ENCODE measurements at places on chromosomes 7 and 10.
A peak's percentile ranks its signal among the peaks of the same experiment; 100 is the strongest.

GRCh38 chr7:101410743-101411507 is 48.2 kb downstream of the COL26A1 start:
- H3K27me3 ChIP-seq = no peaks in the 10 kb centered on the region
- peaks cover 25% of the 10 kb centered on the region for H3K4me1 ChIP-seq
- peak; percentile 91 for DNase-seq
- H3K4me3 ChIP-seq = no peak overlapping the region
- peak overlapping the region; percentile 94 for H3K27ac ChIP-seq

GRCh38 chr7:1604383-1604782 is 34.6 kb upstream of the PSMG3 start:
- H3K27ac ChIP-seq = no peak overlapping the region
- DNase-seq = no peak
- H3K36me3 ChIP-seq = no peaks in the 10 kb centered on the region

DNA sequence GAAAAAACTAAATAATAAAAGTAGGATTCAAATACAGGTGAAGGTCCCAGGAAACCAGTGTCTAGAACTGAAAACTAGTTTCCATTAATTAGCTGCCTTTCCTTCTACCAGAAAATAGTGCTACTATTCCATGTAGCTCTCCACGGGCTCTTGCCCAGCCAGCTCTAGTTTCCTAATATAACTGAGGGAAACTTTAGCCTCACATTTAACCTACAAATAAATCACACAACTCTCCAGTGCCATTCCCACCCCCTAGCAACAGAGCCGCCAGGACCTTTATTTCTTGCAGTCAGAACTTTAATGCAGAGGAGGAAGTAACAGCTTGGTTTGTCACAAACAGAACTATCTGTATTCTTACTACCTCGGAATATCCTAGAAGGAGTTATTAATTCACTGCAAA is 10.3 kb downstream of the TOMM7 start:
- peak overlapping the region; percentile 98 for H3K27ac ChIP-seq
- peaks cover 73% of the 10 kb centered on the region for H3K4me1 ChIP-seq
- no peaks in the 10 kb centered on the region for H3K27me3 ChIP-seq

DNA sequence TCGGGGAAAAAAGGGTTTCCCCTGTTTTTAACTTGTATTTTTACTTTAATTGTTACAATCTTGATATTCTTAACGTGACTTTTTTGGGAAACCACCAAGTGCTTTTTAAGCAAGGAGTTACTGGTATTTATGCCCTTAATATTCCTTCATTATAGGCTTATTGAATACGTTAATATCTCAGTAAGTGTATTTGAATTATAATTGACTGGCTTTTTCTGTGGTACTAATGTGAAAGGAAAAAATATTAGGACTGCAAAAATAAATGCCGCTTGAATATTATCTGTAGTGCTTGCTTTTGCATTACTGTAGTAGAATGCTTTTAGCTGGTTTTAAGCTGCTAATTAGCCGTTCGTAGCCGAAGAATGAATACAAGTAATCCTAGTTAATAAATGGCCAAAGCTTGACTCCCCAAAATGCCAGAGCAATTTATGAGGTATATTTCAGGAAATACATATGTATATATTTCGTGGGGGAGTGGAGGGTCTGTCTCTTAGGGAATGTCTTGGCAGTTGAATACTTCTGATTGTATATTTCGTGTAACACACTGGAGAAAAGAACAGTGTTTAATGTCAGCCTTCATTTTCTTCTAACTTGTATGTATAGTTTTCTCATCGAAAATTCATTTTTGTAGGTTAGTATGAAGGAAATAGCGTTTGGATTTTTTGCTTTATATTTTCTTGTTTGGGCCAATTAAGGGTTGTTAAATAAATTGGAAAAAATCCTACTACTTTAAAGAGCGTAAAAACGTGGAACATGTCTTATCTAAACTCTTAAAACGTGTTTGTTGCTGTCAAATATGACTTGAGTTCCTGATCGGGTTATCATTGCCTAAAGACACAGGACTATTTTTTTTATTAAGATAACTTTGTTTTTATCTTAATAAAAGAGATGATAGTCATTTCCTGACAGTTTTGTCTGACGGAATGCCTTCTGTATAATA is 1.5 kb downstream of the PDCD4 start:
- DNase-seq = no peak
- peaks cover 23% of the 10 kb centered on the region for H3K4me1 ChIP-seq
- no peaks in the 10 kb centered on the region for H3K27me3 ChIP-seq
- H3K4me3 ChIP-seq = peak overlapping the region; percentile 82
- H3K36me3 ChIP-seq = no peaks in the 10 kb centered on the region
- peak overlapping the region; percentile 94 for H3K27ac ChIP-seq

- H3K27ac ChIP-seq = no peak overlapping the region
- H3K4me1 ChIP-seq = no peaks in the 10 kb centered on the region
- no peaks in the 10 kb centered on the region for H3K27me3 ChIP-seq
- H3K4me3 ChIP-seq = no peak overlapping the region
- no peak for DNase-seq
These were observed 37.2 kb downstream of the BAMBI start for GRCh38 chr10:28714401-28715053.

DNA sequence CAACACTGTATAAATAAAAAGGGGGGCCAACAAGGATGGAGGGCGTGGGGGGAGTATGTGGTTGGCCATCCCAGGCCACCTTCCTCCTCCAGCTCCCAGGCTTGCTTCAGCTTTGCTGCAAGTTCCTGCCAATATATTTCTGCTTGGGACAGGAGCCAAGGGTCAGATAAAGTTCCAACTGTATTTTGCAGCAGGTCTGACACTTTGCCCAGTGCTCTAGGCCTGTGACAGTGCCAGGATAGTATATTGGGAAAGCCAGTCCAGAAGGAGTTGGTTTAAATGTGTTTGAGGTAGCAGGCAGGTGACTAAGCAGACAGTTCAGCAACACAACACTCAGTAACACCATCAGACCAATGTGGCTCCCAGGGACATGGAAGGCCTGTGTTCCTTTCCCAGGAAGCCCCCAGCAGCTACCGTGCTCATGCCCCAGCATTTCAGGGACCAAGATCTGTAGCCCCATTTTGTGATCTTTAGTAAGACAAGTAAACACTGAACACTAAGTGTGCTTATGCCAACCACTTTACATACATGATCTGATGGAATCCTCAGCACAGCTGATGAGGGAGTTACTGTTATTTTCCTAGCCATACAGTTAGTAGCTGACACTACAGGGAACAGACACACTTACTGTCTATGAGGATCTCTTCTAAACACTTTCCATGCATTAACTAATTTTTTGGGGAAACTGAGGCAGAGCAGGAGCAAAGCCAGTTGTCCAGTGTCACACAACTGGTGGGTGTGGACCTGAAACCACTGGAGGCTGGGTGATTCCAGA is 38.9 kb downstream of the DNAJB12 start:
- H3K4me1 ChIP-seq = peaks cover 44% of the 10 kb centered on the region
- H3K27ac ChIP-seq = peak overlapping the region; percentile 72
- H3K36me3 ChIP-seq = no peaks in the 10 kb centered on the region

DNA sequence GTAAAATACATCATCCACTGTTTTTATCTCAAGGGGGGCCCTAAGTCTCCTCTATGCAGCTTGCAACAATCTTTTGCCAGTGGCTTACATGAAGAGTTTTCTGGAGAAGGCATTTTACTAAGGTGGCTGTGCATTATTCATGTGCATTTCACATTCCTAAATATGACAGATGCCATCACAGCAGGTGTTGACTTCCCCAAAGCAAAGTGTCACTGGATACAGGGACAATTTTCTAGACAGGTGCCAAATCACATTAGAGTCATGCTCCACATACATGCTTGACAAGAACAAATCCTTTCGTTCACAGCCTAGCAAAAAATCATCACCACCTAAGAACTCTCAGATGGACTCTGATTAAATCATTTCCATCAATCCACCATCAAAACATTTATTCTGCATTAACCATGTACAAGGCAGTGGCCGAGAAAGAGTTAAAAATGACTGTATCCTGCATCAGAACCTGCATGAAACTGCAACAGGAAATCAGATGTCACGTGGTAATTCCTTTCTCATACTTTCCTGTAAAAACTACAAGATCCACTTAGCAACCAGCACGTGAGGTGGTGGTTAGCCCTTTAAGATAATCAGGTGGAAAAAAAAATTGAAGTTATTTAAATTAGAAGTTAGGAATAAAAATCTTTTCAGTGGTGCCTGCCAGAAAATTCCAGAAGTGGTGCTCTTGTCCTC is 88.2 kb upstream of the AFAP1L2 start:
- H3K36me3 ChIP-seq = peaks cover 5% of the 10 kb centered on the region
- H3K27ac ChIP-seq = no peak overlapping the region
- no peak overlapping the region for H3K4me3 ChIP-seq
- H3K4me1 ChIP-seq = peaks cover 51% of the 10 kb centered on the region

- no peak for DNase-seq
These were observed 47.3 kb downstream of the CDCA7L start for GRCh38 chr7:21898265-21898930.

DNA sequence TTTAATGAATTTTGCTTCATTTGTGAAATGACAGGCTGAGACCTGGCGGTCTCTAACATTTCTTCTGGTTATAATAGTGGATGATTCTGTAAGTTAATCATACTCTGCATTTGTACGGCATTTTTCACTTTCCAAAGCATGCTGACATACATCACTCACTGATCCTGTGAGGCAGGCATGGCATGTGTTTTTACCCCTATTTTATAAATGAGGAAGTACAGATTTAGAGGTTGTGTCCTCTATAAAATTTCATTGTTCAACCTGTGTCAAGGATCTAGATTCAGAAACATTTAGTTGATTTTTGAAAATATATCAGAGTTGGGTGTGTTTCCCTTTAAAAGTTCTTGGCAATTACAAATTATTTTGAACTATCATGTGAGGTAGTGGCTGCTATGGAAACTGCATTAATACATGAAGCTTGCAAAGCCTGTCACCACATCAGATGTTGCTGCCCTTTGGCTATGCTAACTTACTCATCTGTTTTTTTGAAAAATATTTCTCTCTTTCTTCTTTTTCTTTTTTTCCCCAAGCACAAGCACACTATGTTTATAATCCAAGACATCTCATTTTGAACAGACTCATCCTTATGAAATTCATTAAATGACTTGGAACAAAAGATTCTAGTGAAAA is 172.7 kb downstream of the GNAI1 start:
- peaks cover 9% of the 10 kb centered on the region for H3K4me1 ChIP-seq
- no peak overlapping the region for H3K4me3 ChIP-seq
- no peak for DNase-seq
- peaks cover 20% of the 10 kb centered on the region for H3K27me3 ChIP-seq

- peaks cover 3% of the 10 kb centered on the region for H3K36me3 ChIP-seq
- peak overlapping the region; percentile 33 for H3K27ac ChIP-seq
- peaks cover 9% of the 10 kb centered on the region for H3K4me1 ChIP-seq
- no peak overlapping the region for H3K4me3 ChIP-seq
- DNase-seq = no peak
These were observed 115.4 kb downstream of the TMEM178B start for GRCh38 chr7:141189231-141189630.

DNA sequence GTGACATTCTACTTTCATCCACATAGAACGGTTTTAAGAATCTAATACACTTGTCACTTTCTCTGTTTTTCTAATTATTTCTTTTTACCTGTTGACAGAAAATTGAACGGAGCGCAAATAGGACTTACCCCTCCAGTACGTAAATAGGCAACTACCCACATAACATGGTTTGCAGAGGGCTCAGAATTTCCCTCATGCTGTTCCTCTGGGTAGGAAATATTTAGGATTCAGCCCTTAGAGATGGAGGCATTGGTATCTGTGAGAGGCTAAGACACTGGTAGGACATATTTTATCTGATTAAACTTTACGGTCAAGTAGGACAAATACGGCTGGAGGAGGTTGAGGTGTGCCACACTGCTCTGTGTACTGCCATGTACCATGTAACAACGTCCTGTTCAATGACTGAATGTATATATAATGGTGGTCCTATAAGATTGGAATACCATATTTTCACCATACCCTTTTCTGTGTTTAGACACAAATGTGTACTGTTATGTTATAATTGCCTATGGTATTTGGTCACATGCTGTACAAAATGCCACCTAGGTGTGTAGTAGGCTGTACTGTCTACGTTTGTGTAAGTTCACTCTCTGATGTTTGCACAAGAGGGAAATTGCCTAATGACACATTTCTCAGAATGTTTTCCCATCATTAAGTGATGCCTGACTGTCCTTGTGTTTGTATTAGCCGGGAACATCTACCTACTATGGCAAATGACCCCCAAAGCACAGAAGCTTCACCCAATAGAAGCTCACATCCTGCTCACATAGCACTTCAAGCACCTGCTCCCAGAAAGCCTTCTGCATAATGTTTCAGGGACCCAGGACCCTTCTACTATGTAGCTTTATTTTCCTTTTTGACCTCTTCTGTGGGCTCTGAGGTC is 429.4 kb upstream of the AKR1E2 start:
- H3K36me3 ChIP-seq = no peaks in the 10 kb centered on the region
- H3K4me1 ChIP-seq = peaks cover 3% of the 10 kb centered on the region
- DNase-seq = no peak
- H3K27ac ChIP-seq = no peak overlapping the region
- H3K27me3 ChIP-seq = no peaks in the 10 kb centered on the region

DNA sequence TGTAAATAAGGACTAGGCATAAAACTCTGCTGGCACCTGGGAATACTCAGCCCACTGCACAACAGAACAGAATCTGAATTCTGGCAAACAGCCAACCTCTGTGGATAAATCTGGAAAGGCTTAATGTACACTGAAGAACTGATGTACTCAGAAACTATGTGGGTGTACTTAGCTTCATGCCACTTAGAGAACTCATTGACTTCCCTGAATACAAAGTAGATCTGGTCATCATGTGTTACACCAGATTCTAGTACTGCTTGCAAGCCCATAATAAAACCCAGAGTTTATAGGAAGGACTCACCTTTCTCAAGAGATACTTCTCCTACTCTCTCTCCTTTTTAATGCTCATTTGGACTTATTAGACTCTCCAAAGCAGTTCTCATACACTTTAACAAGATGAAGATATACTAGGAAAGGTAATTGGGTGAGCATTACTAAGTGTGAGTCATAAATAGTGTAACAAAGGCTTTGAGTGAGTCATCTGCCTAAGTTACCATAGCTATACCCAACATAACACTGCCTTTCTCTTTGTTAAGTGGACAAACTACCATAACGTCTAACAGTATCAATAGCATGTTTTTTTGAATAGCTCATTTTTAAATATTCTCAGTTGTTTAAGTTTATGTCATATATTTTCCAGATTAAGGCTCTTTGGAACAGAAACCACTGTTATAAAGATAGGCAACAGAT is 309.1 kb downstream of the MDFIC start:
- peaks cover 98% of the 10 kb centered on the region for H3K27me3 ChIP-seq
- no peak overlapping the region for H3K4me3 ChIP-seq
- H3K27ac ChIP-seq = no peak overlapping the region
- DNase-seq = no peak
- H3K36me3 ChIP-seq = no peaks in the 10 kb centered on the region
- peaks cover 4% of the 10 kb centered on the region for H3K4me1 ChIP-seq

GRCh38 chr7:117132321-117133120 is 179.2 kb downstream of the ST7 start:
- no peaks in the 10 kb centered on the region for H3K27me3 ChIP-seq
- no peak for DNase-seq
- no peak overlapping the region for H3K27ac ChIP-seq
- no peak overlapping the region for H3K4me3 ChIP-seq
- H3K4me1 ChIP-seq = peaks cover 10% of the 10 kb centered on the region

- H3K4me3 ChIP-seq = no peak overlapping the region
- H3K4me1 ChIP-seq = peaks cover 13% of the 10 kb centered on the region
- H3K27me3 ChIP-seq = no peaks in the 10 kb centered on the region
- H3K36me3 ChIP-seq = no peaks in the 10 kb centered on the region
- H3K27ac ChIP-seq = no peak overlapping the region
These were observed 64.9 kb upstream of the SHH start for GRCh38 chr7:155877167-155877566.

- peak overlapping the region; percentile 68 for H3K27ac ChIP-seq
- H3K4me3 ChIP-seq = no peak overlapping the region
- DNase-seq = no peak
- peaks cover 8% of the 10 kb centered on the region for H3K36me3 ChIP-seq
- peaks cover 10% of the 10 kb centered on the region for H3K4me1 ChIP-seq
- H3K27me3 ChIP-seq = no peaks in the 10 kb centered on the region
These were observed 55.0 kb downstream of the DENND11 start for GRCh38 chr7:141646826-141647480.

Measured in WTC11 (cell line).